ENCODE measurements at places on chromosomes 7 and 10.

DNA sequence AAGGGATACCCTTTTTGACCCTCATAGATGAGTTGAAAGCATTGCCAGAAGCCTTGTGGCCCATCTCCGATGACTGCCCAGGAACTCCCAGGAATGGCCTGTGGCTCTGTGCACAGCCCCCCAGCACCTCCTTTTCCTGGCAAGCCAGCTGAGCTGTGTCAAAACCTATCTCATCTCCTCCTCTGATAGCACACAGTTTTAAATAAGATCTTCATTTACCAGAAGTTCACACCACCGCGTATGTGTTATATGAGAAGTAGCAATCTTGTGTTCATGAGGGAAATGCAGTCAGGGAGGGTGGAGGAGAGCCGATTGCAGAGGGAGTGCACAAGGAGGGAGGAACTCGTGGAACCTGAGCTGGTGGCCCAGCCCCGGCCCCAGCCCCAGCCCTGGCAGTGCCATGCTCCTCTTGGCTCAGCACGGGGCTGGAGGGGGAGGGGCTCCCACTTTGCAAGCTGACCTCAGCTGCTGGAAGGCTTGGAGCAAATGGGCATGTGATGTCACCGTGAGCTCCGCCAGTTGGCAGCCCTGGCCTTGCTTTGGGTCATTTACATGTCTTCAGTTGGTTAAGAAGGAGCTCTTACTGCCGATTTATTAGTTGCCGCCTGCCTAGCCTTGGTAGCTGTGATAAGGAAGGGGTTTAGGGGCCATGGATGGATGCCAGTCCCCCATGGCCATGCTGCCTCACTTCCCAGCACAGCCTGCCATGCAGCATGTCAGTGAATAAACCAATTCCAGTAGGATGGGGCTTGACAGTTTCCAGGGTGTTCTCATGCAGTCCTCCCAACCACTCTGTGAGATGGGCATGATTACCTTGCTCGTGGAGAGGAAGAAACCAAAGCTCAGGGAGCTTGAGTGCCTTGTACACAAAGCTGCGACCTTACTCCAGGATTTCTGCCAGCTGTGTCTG, 20.0 kb downstream of the UNC5B start:
- H3K4me3 ChIP-seq: no peak overlapping the region
- peaks cover 5% of the 10 kb centered on the region for H3K27me3 ChIP-seq
- no peaks in the 10 kb centered on the region for H3K36me3 ChIP-seq

DNA sequence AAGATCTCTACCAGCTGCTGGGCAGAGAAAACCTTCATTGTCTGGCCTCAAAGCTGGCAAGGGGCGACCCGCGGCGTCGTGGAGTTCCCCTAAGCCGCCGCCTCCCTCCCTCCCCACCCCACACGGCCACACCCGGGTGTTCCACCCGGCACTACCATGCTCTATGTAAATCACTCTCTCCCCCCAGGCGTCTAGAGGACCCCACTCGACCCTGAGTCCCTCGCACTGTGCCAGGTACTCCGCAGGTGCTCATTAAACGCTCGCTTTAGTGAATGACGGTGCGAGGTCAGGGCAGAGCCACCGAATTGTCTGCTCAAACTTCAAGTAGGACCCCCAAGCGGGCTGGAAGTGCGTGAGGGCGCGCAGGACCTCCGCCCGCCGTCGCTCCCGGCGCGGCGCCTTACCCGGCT, 628 bp downstream of the PARP12 start:
- peak overlapping the region; percentile 89 for H3K27ac ChIP-seq
- DNase-seq: no peak
- peak overlapping the region; percentile 83 for H3K4me3 ChIP-seq
- H3K4me1 ChIP-seq: peaks cover 54% of the 10 kb centered on the region

- H3K4me1 ChIP-seq: no peaks in the 10 kb centered on the region
- H3K27me3 ChIP-seq: no peaks in the 10 kb centered on the region
- DNase-seq: no peak
- no peaks in the 10 kb centered on the region for H3K36me3 ChIP-seq
Measured at GRCh38 chr10:24096281-24096680, 112.7 kb upstream of the KIAA1217 start.

DNA sequence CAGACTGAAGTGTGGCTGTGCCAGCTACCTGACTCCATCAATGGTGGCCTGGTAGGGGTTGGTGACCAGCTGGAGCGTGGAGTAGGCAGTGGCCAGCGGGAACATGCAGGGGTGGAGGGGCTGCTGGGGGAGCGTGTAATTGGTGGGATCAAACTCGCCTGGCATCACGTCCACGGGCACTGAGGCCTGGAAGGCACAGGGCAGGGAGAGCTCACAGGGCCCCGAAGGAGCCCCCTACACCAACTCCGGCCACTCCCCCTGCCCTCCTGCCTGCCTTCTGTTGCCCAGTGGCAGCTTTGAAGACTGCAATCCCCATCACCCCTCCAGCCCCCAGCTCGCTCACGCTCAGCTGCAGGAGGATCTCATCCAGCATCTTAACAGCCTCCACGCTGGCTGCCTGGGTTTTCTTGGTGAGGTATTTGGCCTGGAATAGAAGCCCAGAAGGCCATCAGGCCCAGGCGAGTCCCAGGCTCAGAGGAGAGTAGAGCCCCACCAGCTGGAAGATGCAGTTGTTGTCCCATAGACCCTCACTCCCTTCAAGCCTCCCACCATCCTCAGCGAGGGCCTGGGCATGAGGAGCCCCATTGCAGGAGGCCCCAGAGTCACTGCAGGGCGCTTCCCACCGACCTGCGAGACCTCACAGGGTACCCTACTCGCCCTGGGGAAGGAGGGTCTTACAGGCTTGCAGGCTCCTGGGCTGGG, 7.1 kb downstream of the POLD2 start:
- peaks cover 27% of the 10 kb centered on the region for H3K4me1 ChIP-seq
- no peak for DNase-seq
- no peak overlapping the region for H3K27ac ChIP-seq

- no peak overlapping the region for H3K27ac ChIP-seq
- peaks cover 53% of the 10 kb centered on the region for H3K4me1 ChIP-seq
- peaks cover 9% of the 10 kb centered on the region for H3K36me3 ChIP-seq
- no peaks in the 10 kb centered on the region for H3K27me3 ChIP-seq
- no peak overlapping the region for H3K4me3 ChIP-seq
- no peak for DNase-seq
Measured at GRCh38 chr7:36644625-36645422, 79.5 kb downstream of the AOAH start.

- peaks cover 11% of the 10 kb centered on the region for H3K27me3 ChIP-seq
- DNase-seq: no peak
- H3K4me3 ChIP-seq: no peak overlapping the region
- H3K4me1 ChIP-seq: no peaks in the 10 kb centered on the region
- no peak overlapping the region for H3K27ac ChIP-seq
Measured at GRCh38 chr7:45709168-45710042, 135.2 kb downstream of the ADCY1 start.

DNA sequence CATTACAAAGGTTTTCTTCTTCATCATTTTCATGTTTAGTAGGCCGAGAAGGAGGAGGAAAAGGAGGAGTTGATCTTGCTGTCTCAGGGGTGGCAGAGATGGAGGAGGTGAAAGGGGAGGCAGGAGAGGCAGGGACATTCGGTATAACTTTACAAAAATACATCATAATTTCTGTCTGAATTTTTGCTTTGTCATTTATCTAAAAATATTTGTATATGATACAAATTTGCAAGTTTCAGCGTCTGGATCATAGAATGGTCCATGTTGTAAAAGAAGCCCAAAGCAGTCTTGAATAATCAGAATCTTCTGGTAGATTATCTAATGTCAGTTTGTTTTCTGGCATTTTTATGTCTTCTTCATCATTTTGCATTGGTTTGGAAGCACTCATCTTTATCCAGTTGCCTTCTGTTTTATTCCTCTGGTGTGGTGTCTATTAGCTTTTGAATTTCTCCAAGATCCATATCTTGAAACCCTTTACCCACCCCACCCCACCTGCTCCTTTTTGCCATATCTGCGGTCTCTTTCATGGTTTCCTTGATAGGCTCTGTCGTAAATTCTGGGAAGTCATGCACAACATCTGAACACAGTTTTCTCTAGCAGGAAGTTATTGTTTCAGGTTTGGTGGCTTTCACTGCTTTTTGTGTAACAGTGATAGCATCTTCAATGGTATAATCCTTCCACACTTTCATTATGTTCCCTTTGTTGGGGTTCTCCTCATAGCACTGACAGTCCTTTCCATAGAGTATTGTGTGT, 95.0 kb downstream of the ST7 start:
- no peak for DNase-seq
- peaks cover 33% of the 10 kb centered on the region for H3K4me1 ChIP-seq
- no peaks in the 10 kb centered on the region for H3K36me3 ChIP-seq
- no peaks in the 10 kb centered on the region for H3K27me3 ChIP-seq
- no peak overlapping the region for H3K4me3 ChIP-seq
- peak overlapping the region; percentile 67 for H3K27ac ChIP-seq

GRCh38 chr10:124144536-124144935, 51.1 kb upstream of the CHST15 start:
- H3K4me3 ChIP-seq: no peak overlapping the region
- H3K27ac ChIP-seq: no peak overlapping the region
- no peaks in the 10 kb centered on the region for H3K4me1 ChIP-seq
- H3K27me3 ChIP-seq: peaks cover 7% of the 10 kb centered on the region
- no peak for DNase-seq

- peaks cover 60% of the 10 kb centered on the region for H3K4me1 ChIP-seq
- H3K27ac ChIP-seq: no peak overlapping the region
Measured at GRCh38 chr10:68047554-68048327, 27.3 kb downstream of the HERC4 start.

DNA sequence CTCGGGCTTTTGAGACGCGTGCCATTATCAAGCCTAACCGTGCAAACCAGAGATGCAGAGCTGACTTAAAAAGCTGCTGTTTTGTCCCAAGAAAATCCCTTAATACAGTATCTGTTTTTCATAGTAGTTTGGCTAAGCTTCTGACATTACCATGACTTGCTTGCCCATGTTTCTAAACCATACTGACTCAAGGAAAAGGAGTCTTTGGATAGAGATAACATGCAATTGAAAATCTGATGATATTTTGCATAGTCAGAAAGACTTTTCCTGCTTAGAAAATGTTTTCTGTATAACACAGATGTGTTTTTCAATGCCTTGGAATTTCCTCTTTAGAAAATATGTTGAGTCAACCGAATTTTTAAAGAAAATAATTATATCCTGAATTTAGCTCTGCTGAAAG, 21.5 kb upstream of the AKR1E2 start:
- H3K27ac ChIP-seq: no peak overlapping the region
- no peak for DNase-seq
- H3K4me1 ChIP-seq: no peaks in the 10 kb centered on the region
- H3K36me3 ChIP-seq: no peaks in the 10 kb centered on the region
- H3K27me3 ChIP-seq: peaks cover 20% of the 10 kb centered on the region

DNA sequence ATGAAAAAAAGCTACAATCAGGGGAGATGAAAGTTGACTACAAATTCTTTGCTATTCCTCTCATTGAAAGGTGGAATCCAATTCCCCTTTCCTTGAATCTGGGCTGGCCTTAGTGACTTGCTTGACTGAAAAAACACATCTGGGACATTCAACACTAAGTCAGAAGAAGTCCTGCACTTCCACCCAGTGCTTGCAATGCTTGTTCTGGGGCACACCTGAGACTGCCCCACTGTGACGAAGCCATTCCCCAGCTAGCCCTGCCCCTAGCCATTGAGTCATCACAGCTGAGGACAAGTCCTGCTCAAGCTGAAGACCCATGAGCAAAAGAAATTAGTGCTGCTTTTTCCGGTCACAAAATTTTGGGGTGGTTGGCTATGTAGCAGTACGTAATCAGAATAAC, 19.2 kb upstream of the GRID1 start:
- no peaks in the 10 kb centered on the region for H3K36me3 ChIP-seq
- no peak overlapping the region for H3K27ac ChIP-seq
- no peak overlapping the region for H3K4me3 ChIP-seq
- DNase-seq: no peak
- peaks cover 8% of the 10 kb centered on the region for H3K4me1 ChIP-seq

DNA sequence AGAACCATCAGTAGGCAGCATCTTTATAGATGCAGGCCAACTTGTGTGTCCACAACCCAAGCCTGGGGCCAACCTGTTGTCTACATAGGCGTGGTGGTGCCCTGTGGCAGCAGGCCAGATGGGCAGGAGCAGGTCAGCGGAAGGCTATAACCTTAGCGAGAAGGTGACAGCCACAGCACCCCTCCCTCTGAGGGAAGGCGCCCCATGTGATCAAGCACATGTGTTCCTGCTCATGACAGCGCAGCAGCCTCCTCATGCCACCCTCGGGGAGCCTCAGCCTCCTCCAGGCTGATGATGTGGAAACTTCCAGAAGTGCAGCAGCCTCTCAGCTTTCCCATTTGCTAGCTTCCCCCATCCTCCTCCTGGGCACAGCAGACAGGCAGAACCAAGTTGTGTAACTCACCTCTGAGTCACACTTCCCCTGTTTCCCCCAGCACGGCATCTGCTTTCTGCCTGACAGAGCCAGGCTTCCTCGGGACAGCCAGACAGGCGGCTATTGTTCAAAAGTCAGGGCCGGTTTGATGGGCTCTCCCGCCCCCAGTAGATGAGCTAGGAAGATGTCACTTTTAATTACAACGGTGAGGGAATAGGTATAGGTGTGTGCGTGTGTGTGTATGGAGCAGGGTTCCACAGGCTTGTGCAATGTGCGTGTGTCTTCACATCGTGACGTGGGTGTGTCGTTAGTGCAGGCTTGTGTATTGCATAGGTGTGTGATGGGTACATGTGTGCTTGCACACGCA, 312.0 kb upstream of the ZMIZ1 start:
- H3K27ac ChIP-seq: peak overlapping the region; percentile 4
- H3K4me1 ChIP-seq: peaks cover 13% of the 10 kb centered on the region
- H3K36me3 ChIP-seq: no peaks in the 10 kb centered on the region
- H3K4me3 ChIP-seq: no peak overlapping the region
- peak; percentile 37 for DNase-seq

- no peak overlapping the region for H3K4me3 ChIP-seq
- no peak overlapping the region for H3K27ac ChIP-seq
- no peak for DNase-seq
- H3K4me1 ChIP-seq: peaks cover 21% of the 10 kb centered on the region
Measured at GRCh38 chr10:13712837-13713581, 126.2 kb downstream of the PRPF18 start.

DNA sequence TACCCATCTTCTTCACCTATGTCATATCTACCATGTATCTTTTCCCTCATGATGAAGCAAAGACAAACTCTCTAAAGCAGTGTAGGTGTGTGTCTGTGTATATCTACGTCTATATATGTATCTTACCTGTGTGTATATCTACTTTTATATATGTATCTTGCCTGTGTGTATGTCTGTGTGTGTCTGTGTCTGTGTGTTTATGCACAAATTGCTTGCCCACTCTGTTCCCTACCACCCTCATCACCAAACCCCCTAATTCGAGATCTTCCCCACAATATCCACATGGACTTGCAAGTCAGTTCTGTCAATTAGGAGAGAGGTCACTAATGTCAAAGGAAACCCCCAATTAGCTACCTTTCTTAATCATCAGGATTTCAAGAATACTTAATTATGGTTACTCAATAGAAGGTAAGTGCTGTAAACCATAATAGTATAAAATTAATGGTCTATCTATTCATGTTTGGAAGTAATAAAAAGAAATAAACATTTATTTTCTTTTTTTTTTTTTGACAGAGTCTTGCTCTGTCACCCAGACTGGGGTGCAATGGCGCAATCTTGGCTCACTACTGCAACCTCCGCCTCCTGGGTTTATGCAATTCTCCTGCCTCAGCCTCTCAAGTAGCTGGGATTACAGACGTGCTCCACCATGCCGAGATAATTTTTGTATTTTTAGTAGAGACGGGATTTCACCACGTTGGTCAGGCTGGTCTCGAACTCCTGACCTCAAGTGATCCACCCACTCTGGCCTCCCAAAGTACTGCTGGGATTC, 43.6 kb downstream of the ANKRD61 start:
- no peak overlapping the region for H3K27ac ChIP-seq
- H3K36me3 ChIP-seq: no peaks in the 10 kb centered on the region
- no peak overlapping the region for H3K4me3 ChIP-seq
- no peaks in the 10 kb centered on the region for H3K27me3 ChIP-seq

Measured in activated T-cell treated with anti-CD3 and anti-CD28 coated beads, Interleukin-2, amount 50 U/mL, for 24 hours (primary cell).